ENCODE measurements at places on chromosomes 2 and 18.

- DNase-seq = no peak
These were observed 431.8 kb upstream of the SPHKAP start for GRCh38 chr2:228613133-228613850.

DNA sequence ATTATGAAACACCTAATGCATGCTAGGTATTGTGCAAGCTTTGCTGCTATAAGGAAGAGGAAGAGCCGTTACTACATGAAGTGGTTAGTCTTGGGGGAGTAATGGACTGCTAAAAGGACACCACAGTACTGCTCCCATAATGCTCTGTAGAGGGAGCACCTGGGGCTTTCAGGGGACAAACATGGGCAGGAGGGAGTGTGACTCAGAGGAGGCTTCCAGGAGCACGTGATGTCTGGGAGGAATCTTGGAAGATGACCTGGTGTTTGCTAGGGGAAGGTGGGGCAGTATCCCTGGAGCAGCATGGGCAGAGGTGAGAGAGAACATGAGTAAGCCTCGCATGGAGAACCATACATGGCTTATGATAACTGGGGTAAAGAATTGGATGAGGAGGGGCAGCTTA is 18.8 kb downstream of the MAPK4 start:
- DNase-seq = no peak

GRCh38 chr2:133503323-133503722 is 64.9 kb downstream of the NCKAP5 start:
- DNase-seq = no peak

- DNase-seq = no peak
These were observed 51.7 kb upstream of the ACVR2A start for GRCh38 chr2:147792966-147793617.

DNA sequence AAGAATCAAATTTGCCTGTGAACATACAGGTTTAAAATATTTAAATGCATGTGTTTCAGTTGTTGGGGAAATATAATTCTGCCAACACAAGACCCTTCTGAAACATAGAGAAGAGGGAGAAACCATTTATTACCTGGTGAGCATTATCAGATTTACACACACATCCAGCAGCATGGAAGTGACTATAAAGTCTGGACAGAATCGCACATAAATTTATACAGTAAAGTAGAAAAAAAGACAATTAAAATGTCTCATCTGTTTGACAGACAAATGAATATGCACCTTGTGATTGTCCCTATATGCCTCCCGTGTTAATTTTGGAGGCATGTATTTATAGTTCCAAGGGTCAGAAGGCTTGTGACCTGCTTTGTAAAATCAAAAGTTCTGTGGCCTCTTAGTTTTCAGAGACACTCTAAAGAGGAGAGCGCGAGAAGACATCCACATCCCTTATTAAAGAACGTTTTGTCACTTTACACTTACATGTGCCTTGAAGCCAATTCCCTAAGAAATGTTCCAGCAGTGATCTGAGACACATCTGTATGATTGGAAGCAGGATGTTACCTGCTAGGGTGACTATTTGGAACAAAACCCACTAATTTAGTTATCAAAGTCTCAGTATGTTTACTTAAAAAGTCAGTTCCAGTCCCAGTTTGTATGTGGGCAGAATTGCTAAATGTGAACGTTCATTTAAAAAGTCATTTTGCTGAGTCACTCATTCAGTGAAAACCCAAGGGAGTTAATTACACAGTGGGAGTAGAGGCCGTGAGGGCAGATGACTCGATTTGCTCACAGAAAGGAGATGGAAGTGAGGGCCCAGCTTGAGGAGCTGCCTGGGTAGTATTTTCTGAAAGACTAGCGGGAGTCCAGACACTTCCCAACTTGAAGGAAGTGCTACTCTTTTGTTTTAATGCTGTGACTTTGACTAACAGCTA is 527.6 kb upstream of the MEX3C start:
- DNase-seq = peak; percentile 26

DNA sequence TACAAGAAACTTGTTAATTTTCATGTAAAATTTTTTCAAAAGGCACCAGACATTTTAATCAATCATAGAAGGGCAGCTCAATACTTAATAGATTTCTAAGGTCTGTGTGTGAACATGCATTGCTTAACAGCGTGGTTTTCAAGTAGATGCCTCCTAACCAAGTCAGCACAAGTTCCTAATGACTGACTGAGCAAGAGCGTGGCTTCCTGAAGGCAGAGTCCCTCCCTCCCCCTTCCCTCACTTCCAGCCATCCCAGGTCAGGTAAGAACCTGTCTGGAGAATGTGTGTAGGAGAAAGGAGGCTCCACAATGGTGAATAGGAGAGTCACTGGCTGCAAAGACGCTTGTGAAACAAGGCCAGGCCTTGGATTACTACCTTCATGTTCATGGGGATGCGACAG is 33.5 kb upstream of the DAPL1 start:
- no peak for DNase-seq

GRCh38 chr18:570697-571096 is 9.5 kb upstream of the CETN1 start:
- no peak for DNase-seq

DNA sequence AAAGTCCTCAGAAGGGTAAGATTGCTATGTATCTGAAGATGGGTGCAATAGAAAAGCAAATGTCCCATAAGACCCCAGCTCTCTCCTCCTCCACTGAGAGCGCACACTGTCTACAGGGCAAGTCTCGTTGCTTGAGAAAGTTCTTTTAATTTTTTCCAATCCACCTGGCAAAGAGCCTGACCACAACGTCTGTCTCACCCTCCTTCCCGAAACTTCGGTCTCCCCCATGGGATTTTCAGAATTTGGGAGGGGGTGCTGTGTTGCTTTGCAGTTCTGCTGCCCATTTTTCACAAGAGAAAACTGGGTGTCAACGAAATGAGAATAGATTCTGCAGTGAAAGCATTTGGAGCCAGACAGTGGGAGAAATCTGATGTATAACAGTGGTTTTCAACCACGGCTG is 40.4 kb downstream of the SERTAD2 start:
- DNase-seq = no peak

DNA sequence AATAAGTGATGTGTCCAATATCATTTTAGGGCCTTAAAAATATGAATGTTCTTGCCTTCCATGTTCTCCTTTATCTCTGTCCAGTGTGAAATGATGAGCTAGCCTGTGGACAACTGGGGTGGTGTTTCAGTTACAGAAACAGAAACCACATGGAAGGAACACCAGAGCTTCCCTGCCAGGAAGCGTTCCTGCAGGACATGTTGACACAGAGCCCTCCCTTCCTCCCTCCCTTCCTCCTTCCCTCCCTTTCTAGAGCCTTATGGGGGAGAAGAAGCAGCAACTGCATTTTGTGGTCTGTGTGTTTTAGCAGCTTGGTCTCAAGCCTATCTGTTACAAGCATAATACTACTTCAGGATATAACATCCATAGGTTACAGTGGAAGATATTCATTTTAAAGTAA is 539.7 kb upstream of the NETO1 start:
- DNase-seq = no peak

DNA sequence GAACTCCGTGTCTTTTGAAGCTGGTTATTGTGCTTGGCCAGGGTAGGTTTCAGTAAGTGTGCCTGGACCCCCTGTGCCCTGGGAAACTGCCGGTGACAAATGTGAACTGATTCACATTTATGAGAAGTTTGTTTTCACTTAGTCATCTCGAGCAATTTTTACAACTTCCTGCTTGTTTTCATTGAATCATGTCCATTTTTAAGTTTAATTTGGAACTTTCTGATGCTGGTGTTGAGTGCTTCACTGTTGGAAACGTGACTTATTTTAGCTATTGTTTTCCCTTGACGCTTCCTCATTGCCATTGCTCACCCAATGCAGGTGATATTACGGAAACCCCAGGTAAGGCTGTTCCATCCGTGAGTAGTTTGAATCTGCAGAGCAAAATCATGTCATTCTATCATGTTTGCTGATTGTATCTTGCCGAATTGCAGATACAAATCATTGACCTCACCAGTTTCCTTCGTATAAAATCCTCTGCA is 97.2 kb downstream of the RTN4 start:
- DNase-seq = no peak

- no peak for DNase-seq
These were observed 115.5 kb downstream of the KCNF1 start for GRCh38 chr2:11027195-11027594.

GRCh38 chr18:67194886-67195285 is 321.6 kb downstream of the DSEL start:
- DNase-seq = no peak

DNA sequence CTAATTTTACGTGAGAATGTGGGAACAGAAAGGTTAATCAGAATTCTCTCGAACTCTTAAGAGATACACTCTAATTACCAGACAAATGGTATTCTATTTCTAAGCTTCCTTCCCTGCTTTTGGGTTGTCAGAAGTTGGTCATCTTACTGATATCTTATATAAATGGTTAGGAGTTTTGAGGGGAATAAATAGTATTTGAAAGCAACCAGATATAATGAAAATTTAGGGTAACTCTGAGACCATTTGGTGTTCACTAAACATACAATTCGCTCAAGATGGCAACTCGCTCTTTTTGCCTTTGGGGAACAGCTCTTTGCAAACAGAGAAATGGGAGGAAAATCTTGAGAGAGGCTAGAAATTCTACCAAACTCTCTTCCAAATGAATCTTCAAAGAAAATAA is 250.9 kb downstream of the TCF4 start:
- DNase-seq = no peak

GRCh38 chr2:42124011-42124785 is 45.0 kb upstream of the EML4 start:
- no peak for DNase-seq

DNA sequence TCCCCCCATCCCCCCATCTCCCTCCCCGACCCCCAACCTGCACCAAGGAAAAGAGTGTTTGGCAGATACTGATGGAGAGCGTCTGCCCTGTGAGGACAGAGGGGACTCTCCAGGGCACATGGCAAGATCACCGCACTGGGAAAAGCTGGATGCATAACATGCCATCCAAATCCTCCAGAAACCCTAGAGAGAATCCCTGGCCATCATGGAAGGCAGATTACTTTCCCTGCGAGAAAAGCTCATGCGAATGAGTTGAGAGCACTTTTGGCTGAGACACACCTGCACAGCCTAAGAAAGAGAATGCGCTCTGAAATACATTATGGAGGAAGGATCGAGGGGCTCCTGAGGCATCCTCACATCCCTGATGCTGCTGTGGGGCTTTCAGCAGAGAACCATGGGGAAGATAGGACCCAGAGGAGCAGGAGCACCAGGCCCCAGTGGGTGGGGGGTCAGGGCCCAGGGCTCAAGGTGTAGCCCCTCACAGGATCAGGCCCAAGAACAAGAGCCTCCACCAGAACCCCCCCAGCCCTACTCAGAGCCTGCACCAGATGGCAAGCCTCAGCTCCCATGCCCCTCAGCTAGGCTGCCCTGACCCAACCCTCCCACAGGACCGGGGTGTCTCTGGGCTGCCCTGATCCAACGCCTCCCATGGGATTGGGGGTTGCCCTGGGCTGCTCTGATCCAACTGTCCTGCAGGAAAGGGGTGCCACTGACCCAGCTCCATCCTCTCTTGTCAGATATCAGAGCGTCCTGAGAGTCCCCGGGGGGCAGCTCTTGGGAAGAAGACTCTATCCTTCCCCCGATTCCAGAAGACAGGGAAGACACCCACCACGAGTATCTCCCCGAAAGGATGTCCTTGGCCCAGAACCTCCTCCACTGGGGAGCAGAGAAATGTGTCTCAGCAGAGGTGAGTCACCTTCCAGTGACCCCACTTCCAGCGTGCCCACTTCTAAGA is 153.4 kb downstream of the NDUFA10 start:
- DNase-seq = no peak

Data from SK-N-MC (cell line).